ENCODE measurements at places on chromosomes 12 and 14. TPM values are rescaled to one million over a fixed set of nuclear protein-coding genes. Genes with fewer than 3 reads are reported as not detected.

The ZDHHC22 gene
- not detected for total RNA-seq

The POTEM gene
- not detected for total RNA-seq

The HCAR2 gene
- not detected for total RNA-seq

DNA sequence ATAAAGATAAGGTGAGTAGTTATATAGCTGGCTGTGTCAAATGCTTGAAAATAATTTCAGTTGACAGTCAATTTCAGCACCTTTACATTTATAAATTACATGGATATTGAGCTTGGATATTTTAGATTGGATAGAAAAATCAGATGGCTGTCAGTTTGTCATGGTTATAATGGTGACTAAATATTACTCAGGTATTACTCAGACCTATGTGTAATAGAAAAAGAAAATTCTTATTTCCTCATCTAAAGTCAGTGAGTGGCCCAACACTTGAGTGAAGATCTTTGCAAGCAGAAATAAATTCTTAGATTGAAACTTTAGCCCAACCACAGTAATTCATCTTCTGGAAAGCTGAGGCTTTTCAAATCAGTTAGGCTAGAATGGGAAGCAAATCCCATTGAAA, 354.4 kb downstream of the NAV3 start:
- H3K27ac ChIP-seq = peak overlapping the region; percentile 53
- DNase-seq = peak; percentile 80
- no peak overlapping the region for H3K4me3 ChIP-seq
- H3K4me1 ChIP-seq = peaks cover 53% of the 10 kb centered on the region

The KRT6C gene
- not detected for total RNA-seq

The PLA2G1B gene
- total RNA-seq = not detected

- DNase-seq = peak; percentile 13
- H3K27ac ChIP-seq = no peak overlapping the region
These were observed 63.9 kb upstream of the GALNT9 start for GRCh38 chr12:132393245-132393795.

The GPR84 gene
- total RNA-seq = not detected

The CFAP73 gene
- total RNA-seq = not detected

GRCh38 chr12:18955594-18955993, 173.9 kb upstream of the PLEKHA5 start:
- no peaks in the 10 kb centered on the region for H3K27me3 ChIP-seq
- H3K36me3 ChIP-seq = no peaks in the 10 kb centered on the region
- no peak overlapping the region for H3K4me3 ChIP-seq
- H3K27ac ChIP-seq = 0 out of 2 replicates have a peak overlapping the region, but pooled peaks have one; percentile 13
- peaks cover 12% of the 10 kb centered on the region for H3K4me1 ChIP-seq
- peak; percentile 69 for DNase-seq

The GALNT8 gene
- not detected for total RNA-seq

DNA sequence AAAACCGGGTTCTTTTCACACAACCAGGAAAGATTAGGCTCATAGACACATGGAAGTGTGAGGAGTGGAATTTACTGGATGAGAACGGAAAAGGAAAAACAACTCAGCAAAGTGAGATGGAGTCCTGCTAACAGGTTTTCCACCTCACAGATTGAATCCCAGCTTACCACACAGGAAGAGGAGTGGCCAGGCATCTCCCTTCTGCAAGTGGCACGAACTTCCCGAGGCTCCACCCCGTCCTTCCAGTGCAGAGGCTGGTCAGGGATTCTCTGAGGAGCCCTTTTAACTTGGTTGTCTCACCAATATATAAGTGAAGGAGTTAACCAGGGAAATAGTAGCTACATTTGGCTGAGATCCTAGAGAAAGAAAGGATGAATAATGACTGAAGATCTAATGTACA, 102.8 kb downstream of the SCAF11 start:
- H3K4me3 ChIP-seq = no peak overlapping the region
- H3K36me3 ChIP-seq = peaks cover 5% of the 10 kb centered on the region
- no peaks in the 10 kb centered on the region for H3K27me3 ChIP-seq
- no peak for DNase-seq
- H3K4me1 ChIP-seq = peaks cover 8% of the 10 kb centered on the region

DNA sequence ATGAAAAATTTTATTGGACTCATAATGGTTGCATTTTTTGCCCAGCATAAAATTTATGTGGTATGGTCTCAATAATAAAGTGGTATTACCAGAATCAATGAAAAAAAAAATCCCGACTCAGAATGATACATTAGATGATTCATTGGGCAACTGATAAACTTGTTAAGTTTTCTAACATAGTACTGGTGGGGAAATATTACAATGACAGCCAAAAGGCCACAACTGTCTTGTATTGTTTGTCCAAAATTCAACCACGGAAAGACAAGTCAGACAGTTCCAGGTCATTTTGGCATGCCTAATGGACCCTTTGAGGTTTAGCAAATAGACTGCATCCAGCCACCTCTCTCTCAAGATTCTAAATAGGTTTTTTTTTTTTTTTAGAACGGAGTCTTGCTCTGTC, 70.5 kb upstream of the TRIM9 start:
- no peak overlapping the region for H3K27ac ChIP-seq
- H3K4me3 ChIP-seq = no peak overlapping the region
- peaks cover 11% of the 10 kb centered on the region for H3K4me1 ChIP-seq
- peak; percentile 46 for DNase-seq

- no peaks in the 10 kb centered on the region for H3K27me3 ChIP-seq
- no peaks in the 10 kb centered on the region for H3K4me1 ChIP-seq
- no peak for DNase-seq
- no peak overlapping the region for H3K27ac ChIP-seq
- H3K4me3 ChIP-seq = no peak overlapping the region
These were observed 242.5 kb downstream of the ADGRD1 start for GRCh38 chr12:131196220-131196619.

The KRT2 gene
- total RNA-seq = not detected

The RILPL1 gene
- total RNA-seq = 16.6 TPM

The RPGRIP1 gene
- total RNA-seq = not detected

DNA sequence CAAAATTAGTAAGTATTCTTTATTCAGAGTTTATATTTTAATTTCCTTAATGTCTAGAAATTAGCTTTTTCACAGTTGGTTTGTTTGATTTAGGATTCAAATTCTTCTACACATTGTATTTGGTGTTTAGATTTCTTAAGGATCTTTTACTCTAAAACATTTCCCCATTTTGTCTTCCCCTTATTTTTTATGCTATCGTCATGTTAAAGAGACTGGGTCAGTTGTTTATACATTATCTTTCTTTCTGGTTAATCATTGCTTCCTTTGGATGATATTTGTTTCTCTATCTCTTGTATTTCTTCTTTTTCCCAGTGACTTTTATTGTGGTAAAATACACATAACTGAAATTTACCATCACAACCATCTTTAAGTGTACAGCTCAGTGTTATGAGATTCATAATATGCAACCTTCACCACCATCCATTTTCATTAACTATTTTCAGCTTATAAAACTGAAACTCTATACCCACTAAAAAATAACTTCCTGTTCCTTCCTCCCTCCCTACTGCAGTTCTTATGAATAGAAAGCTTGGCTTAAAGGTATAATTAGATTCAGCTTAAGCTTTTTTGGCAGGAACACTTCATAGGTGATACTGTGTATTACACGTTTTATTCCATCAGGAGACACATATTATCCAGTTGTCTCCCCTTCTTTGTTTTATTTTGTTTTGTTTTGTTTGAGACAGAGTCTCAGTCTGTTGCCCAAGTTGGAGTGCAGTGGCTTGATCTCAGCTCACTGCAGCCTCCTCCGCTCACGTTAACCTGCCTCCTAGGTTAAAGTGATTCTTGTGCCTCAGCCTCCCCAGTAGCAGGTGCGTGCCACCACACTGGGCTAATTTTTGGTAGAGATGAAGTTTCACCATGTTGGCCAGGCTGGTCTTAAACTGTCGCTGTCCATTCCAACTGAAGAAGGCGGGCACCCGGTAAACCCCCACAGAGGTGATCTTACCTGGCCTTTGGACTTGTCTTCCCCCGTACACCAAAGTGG, 45.0 kb downstream of the NOPCHAP1 start:
- no peak overlapping the region for H3K27ac ChIP-seq
- H3K27me3 ChIP-seq = no peaks in the 10 kb centered on the region
- H3K4me1 ChIP-seq = no peaks in the 10 kb centered on the region
- H3K36me3 ChIP-seq = peaks cover 85% of the 10 kb centered on the region

The SDSL gene
- 5.1 TPM for total RNA-seq

DNA sequence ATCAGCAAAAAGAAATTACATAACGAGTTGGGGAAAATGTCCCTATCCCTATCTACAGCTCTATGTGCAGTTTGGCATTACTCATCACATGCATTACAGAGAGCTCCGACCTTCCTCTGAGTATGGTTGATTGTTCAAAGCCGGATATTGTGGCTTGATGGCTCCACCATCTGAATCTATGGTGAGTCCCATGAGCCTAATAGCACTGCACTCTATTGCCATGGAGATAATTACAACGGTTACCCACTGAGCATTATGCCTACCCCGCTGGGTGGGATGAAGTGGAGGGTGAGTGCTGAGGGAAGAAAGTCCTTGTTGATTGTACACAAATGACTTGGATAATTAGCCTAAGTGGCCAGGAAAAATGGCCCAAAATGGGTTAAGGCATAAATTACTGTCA, 800.5 kb downstream of the NRXN3 start:
- H3K36me3 ChIP-seq = no peaks in the 10 kb centered on the region
- no peak overlapping the region for H3K27ac ChIP-seq
- no peak for DNase-seq
- no peaks in the 10 kb centered on the region for H3K27me3 ChIP-seq
- H3K4me1 ChIP-seq = peaks cover 43% of the 10 kb centered on the region

DNA sequence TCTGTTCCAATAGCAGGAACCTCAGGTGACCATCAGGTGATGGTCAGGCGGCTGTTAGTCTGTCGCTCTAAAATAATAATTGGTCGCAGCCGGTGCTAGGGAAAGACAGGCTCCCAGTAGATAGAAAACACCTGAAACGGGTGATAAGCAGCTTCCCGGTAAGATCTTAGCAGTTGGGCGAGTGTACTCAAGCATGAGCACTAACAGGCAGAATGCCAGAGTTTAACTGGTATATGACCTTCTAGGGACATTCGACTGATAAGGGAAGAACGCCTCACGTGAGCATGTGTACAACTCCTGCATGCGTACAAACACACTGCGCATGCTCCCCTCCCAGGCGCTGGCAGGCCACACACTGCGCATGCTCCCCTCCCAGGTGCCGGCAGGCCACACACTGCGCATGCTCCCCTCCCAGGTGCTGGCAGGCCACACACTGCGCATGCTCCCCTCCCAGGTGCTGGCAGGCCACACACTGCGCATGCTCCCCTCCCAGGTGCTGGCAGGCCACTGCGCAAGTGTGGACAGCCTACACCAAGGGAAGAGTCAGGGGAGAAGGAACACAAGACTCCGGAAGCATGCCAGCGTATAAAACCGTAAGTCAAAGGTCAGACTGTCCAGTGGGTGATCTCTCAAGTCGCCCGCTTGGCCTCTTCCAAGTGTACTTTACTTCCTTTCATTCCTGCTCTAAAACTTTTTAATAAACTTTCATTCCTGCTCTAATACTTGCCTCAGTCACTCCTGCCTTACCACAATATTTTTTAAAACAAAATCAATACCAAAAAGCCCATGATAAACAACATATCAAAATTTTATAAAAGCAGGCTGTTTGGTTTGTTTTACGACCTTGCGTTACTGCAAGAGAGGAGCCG, 24.5 kb downstream of the GPRC5D start:
- no peaks in the 10 kb centered on the region for H3K27me3 ChIP-seq
- H3K4me1 ChIP-seq = peaks cover 18% of the 10 kb centered on the region
- no peak overlapping the region for H3K4me3 ChIP-seq
- H3K27ac ChIP-seq = no peak overlapping the region
- no peaks in the 10 kb centered on the region for H3K36me3 ChIP-seq
- no peak for DNase-seq

DNA sequence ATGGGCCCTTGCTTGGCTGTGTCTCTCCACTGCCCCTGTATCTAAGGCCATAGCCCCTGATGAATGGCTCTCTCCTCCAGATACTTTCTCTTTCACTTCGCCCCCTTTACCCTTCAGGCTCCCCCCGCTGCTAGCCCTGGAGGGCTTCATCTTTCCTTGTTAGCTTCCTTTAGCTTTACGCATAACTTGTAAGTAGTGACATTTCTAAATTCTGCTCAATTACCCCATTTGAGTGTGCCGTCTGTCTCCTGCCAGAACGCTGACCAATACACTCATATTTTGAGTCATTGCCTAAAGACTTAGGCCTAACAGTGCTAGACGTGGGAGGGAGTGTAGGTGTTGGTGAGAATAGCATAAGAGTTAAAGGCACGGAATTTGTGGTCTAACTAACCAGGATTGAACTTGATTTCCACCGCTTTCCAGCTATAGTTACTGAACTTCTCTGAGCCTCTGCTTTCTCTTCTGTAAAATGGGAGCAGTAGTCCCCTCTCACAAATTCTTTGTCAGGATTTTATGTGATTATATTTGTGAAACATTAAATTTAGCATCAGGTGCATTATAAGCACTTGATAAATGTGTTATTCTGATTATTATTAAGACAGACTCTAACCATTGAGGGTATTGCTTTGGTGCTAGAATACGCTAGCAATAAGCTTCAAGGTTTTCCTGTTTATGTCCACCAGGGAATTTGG, 129.3 kb downstream of the ZFP36L1 start:
- H3K27ac ChIP-seq = peak overlapping the region; percentile 45
- H3K4me1 ChIP-seq = peaks cover 70% of the 10 kb centered on the region
- no peaks in the 10 kb centered on the region for H3K36me3 ChIP-seq
- DNase-seq = peak; percentile 82

GRCh38 chr12:90149453-90149852, 440.8 kb upstream of the ATP2B1 start:
- no peak for DNase-seq
- H3K4me3 ChIP-seq = no peak overlapping the region
- H3K4me1 ChIP-seq = no peaks in the 10 kb centered on the region
- no peak overlapping the region for H3K27ac ChIP-seq
- H3K36me3 ChIP-seq = no peaks in the 10 kb centered on the region

DNA sequence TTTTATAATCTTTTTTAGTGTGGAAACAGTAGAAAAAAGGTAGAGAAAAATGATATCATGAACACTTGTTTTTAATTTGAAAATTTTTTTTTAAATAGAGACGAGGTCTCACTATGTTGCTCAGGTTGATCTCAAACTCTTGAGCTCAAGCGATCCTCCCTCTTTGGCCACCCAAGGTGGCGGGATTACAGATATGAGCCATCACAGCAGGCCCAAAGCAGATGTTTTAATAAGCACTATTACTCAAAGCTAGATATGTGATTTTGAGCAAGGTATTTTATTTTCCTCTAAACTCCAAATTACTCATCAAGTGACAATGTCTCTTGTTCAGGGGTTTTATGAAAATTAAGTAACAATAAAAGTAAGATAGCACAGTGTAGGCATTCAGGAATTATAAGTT, 10.7 kb upstream of the WDR89 start:
- H3K27ac ChIP-seq = no peak overlapping the region
- no peaks in the 10 kb centered on the region for H3K36me3 ChIP-seq
- no peak overlapping the region for H3K4me3 ChIP-seq
- H3K27me3 ChIP-seq = no peaks in the 10 kb centered on the region

DNA sequence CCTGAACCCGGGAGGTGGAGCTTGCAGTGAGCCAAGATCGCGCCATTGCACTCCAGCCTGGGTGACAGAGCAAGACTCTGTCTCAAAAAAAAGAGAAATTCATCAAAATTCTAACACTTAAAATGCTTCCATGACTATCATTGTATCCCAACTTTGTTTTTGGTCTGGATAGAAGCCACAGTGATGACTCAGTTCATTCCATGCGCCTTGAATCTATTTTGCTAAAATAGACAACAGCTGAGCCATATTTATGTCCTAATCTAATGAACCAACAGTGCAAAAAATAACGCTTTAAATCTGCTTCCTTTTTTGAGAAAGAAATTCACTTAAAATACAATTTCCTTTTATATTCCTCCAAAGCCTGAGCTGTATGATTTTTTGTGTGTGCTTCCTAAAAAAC, 23.2 kb upstream of the BICD1 start:
- H3K4me3 ChIP-seq = no peak overlapping the region
- H3K27me3 ChIP-seq = no peaks in the 10 kb centered on the region
- no peaks in the 10 kb centered on the region for H3K36me3 ChIP-seq
